CD4-positive, alpha-beta T cell treated with Interleukin-4 for 1 hour (primary cell): ENCODE measurements at places on chromosomes 3 and 15.
A peak's percentile ranks its signal among the peaks of the same experiment; 100 is the strongest.

DNA sequence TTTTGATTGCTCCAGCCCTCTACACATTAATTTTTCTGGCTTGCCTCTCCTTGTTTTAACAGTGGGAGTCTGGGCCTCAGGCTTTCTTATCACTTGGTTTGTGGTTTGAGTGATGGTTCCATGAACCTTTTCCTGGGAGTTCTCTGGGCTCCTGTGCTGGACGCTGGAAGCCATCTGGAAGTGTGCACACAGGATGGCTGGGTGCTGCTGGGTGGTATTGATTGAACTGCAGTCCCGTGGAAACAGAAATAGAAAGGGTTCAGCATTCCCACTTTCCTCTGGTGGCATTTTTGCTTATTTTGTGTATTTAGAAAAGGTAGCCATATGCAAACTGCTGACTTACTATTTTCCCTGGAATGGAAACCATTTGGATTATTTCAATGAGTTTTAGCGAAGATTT lies 25.6 kb downstream of the MITF start:
- DNase-seq, result no peak

DNA sequence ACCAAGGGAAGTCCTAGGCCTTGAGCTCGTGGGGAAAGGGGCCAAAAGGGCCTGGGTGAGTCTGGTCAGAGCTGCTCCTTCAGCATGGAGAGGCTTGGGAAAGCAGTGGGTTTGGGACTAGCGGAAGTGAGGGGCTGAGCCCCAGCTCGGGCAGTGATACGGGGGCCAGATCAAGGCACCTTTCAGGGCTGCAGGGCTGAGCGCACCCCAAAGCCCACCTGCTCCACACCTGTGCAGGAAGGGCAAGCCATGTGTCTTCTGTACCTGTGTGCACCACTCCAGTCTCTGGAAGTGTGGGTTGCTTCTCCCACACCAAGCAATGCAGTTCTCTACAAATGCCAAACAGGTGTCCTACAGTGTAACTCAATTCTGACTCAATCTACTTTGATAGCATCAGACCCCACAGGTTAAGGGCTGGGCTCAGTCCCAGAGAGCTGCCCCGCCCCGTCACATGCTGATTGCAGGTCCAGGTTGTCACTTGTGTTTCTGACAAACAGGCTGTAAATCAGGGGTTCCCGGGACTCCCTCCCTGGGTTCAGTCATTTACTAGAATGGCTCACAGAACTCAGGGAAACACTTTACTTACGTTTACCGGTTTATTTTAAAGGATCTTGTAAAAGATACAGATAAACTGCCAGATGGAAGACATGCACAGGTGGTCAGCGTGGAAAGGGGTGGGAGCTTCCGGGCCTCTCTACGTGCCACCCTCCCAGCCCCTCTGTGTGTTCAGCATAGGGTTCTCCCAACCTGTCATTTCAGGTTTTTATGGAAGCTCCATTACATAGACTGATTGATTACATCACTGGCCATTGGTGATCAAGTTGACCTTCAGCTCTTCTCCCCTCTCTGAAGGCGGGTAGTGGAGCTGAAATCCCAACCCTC lies 28.8 kb upstream of the KLF13 start:
- no peak for DNase-seq

DNA sequence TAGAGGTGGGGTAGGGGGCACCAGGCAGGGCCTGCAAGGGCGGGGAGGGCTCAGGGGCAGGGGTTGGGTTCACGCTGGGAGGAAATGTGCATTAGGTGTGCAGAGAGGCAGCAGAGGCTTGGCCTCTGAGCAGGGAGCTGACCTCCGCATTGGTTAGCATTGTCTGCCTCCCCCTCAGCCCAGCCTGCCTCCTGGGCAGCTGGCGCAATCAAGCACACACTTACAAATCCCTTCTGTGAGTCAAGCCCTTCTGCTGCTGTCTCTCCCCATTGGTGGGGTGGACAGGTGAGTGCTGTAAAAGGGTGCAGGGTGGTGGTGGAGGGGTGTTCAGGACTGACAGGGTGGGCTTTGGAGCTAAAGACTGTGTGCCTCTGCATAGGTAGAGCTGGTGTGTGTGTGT lies 9.3 kb downstream of the LOXL1 start:
- DNase-seq, result no peak

- DNase-seq, result no peak
Observed at GRCh38 chr3:127220497-127220896, 27.6 kb downstream of the PRR23E start.

DNA sequence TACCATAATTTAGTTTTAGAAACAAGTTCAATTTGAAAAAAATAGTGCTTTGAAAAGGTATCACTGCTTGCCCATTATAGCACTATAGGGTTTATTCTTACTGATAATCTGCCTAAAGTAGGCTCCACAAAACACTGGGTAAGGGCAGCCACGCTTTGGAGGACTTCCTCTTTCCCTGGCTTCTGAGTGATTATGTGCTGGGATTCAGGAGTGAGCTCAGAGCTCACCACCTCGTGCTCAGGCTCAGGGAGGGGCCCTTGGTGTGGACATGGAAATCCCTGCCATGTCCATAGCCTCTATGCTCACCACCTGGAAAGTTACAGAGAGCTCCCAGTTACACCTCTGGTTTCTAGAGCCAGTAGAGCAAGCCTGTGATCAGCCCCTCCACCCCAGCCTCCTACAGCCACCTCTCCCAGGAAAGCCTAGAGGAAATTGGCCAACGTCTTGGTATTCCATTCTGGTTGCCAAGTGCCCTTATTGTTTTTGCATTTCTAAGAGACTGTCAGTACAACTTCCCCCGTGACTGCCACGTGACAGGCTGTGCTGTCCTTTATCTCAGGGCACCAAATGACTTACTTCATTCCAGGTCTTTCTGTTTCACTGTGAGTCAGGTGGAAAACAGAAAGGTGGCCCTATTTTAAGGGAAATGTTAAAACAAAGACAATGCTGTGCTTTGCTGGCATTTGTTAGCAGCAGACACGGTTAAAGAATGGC lies 316.0 kb downstream of the RORA start:
- no peak for DNase-seq

DNA sequence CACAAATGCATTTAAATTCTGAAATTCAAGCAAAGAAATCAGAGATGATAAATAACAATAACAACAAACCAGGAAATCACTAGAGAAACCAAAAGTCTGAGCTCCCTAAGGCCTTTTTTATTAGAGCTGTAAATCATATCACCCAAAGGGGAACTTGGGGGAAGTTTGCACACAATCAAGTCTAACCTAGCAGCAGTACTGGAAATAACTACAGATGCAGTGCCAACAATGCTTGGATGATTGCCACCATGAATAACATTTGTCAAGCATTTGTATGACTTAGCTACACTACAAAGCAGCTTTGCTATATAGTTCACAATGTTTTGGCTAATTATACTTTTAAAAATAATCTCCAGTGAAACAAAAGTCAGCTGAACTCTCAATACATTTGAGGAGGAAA lies 27.8 kb downstream of the SHQ1 start:
- DNase-seq, result no peak

DNA sequence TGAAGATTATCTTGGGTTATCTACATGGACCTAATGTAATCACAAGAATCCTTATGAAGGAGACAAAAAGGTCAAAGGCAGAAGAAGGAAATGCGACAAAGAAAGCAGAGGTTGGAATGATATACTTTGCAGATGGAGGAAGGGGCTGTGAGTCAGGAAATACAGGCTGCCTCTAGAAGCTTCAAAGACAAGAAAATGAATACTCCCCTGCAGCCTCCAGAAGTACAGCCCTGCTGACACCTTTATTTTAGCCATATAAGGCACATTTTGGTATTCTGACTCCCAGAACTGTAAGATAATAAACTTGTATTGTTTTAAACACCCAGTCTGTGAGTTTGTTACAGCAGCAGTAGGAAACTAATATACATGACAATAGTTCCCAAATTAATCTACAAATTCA lies 58.6 kb downstream of the SIDT1 start:
- DNase-seq, result no peak

DNA sequence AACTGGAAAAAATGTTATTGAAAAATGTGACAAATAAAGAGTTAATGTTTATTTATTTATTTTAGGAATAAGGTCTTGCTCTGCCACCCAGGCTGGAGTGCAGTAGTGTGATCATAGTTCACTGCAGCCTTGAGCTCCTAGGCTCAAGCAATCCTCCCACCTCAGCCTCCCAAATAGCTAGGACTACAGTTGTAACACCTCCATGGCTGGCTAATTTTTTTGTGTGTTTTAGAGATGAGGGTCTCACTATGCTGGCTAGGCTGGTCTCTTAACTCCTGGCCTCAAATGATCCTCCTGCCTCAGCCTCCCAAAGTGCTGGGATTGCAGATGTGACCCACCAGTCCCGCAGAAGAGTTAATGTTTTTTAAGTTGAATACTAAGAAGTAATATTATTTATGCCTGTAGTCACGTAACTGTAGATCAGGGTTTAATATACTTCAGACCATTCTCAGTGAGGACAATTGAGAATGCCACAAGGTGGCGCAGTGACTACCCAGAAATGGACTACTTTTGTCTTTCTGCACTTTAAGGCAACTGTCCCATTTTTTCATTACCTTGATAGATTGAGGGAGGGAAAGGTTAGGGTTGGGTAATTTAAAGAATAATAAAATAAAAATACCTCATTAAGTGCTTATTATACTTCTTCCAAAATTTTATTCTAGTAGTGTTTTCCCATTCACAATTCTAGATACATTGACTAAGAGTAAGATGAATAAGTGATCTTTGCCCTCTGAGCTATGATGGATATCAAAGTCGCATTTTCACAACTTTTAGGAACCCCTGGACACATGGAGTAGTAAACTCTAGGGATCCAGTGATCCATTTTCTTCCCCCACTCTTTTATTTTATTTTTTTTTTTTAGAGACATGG lies 6.0 kb downstream of the MUC13 start:
- peak; percentile 58 for DNase-seq

DNA sequence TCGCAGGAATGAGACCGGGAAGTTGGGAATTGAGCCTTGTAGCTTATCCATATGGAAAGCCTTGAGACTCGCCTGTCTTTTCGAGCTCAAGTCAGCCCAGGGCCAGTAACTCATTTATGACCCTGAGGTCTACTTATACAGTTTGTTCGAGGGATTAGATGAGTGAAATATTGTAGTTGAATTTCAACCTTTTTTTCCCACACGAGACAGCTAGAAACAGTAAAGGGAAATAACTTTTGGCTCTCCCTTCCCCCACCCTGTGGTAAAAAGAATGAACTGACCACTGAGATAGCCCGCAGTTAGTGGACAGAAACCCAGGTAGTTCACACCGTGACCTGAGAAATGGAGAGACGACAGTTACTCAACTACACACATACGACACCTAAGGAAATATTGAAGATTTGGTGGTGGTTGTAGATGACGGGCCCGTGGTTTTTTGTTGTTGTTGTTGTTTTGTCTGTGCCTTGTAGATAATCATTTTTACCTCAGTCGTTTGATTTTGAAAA lies 841 bp downstream of the EIF3J start:
- peak; percentile 15 for DNase-seq

DNA sequence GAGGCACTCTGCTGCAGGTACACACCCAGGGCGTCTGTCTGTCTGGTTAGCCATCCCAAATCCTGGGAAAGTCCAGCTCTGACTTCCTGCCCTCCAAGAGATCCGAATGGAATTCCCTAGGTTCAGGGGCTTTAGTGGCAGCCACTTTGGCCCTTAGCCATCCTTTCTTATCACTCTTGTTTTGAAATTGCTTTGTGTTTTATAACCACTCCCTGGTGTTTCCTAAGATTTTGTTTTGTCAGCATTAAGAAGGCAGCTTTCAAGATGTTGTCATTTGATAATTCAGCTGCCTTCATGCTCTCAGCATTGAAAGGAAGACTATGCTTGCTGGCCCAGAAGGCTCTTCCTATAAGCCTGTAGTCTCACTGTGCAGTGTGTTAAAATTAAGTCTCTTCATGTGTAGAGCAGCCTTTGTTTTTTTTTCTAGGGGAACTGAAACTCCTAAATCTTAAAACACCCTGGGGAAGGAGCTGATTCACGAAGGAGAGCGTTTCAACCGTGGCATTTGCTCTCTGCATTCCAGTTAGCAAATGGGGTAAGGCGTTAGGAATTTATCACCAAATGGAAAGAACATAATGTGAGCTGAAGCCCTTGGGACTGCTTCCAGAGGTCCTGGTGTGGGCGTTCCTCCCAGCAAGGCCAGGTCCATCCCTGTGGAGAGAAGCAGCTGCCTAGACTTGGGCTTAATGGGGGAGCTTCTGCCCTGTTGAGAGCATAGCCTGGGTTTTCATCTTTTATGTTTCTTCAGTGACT lies 14.2 kb upstream of the CLEC3B start:
- DNase-seq, result no peak

GRCh38 chr3:133384331-133385027 lies 15.4 kb upstream of the BFSP2 start:
- no peak for DNase-seq

GRCh38 chr3:5787861-5788488 lies 600.5 kb downstream of the EDEM1 start:
- no peak for DNase-seq
